ENCODE measurements at places on chromosomes 7 and 10. TPM values are rescaled to one million over a fixed set of nuclear protein-coding genes. Genes with fewer than 3 reads are reported as not detected.

DNA sequence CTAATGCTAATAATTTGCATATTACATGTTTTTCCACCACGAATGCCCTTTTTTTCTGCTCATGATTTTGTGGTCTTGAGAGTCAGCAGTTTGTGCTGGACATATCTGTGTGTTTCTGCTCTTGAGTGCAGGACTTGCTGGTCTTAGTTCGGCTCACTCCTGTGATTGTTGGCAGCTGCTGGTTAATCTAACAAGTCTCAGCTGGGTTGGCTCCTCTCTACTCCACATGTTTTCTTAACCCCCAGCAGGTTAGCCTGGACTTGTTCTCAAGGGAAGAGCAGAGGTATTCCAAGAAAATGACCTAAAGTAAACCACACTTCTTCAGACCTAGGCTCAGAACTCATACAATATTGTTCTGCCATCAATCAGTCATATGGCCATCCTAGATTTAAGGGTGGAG, 1238.9 kb downstream of the XPNPEP1 start:
- no peak for DNase-seq
- no peak overlapping the region for H3K4me3 ChIP-seq
- H3K27ac ChIP-seq = no peak overlapping the region
- no peaks in the 10 kb centered on the region for H3K27me3 ChIP-seq
- H3K4me1 ChIP-seq = no peaks in the 10 kb centered on the region

- H3K4me3 ChIP-seq = no peak within 1 kb of the TSS
- no peaks in the 10 kb centered on the region for H3K27me3 ChIP-seq
- H3K27ac ChIP-seq = no peak within 1 kb of the TSS
Observed at GRCh38 chr7:76509931-76510877, at the start of gene UPK3B. UPK3B (plus strand) TSS chr7:76510552; CDS start chr7:76510653, 101 bp downstream.

DNA sequence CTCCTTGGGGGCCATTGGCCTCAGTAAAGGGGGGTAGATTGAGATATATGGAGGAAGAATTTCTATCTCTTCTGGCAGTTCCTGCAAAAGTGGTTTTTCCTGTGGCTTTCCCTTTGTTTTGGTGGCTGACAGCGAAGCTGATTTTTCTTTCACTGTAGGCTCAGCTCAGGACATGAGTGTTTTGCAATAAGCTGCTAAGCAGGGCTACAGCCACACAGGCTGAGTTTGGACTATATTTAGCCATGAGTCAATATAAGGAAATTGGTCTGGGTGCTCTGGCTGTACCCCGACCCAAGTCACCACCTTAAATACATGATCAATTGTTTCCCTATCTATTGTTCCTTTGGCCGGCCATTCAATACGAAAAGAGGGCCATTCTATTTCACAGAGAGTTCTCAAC, 212.7 kb upstream of the KCND2 start:
- H3K4me1 ChIP-seq = no peaks in the 10 kb centered on the region
- DNase-seq = no peak
- H3K4me3 ChIP-seq = no peak overlapping the region

- H3K4me1 ChIP-seq = peaks cover 14% of the 10 kb centered on the region
- no peak for DNase-seq
- H3K4me3 ChIP-seq = no peak overlapping the region
- no peak overlapping the region for H3K27ac ChIP-seq
- peaks cover 21% of the 10 kb centered on the region for H3K36me3 ChIP-seq
- H3K27me3 ChIP-seq = no peaks in the 10 kb centered on the region
Observed at GRCh38 chr7:130139193-130139960, 65.8 kb downstream of the TMEM209 start.

GRCh38 chr7:24821045-24821753, 63.9 kb upstream of the GSDME start:
- peak; percentile 77 for DNase-seq
- H3K27me3 ChIP-seq = no peaks in the 10 kb centered on the region
- H3K27ac ChIP-seq = peak overlapping the region; percentile 51
- peaks cover 11% of the 10 kb centered on the region for H3K4me1 ChIP-seq

- H3K36me3 ChIP-seq = no peaks in the 10 kb centered on the region
- H3K4me3 ChIP-seq = no peak overlapping the region
- no peak overlapping the region for H3K27ac ChIP-seq
- no peak for DNase-seq
- no peaks in the 10 kb centered on the region for H3K4me1 ChIP-seq
Observed at GRCh38 chr10:53952698-53953630, 848.1 kb downstream of the PCDH15 start.

DNA sequence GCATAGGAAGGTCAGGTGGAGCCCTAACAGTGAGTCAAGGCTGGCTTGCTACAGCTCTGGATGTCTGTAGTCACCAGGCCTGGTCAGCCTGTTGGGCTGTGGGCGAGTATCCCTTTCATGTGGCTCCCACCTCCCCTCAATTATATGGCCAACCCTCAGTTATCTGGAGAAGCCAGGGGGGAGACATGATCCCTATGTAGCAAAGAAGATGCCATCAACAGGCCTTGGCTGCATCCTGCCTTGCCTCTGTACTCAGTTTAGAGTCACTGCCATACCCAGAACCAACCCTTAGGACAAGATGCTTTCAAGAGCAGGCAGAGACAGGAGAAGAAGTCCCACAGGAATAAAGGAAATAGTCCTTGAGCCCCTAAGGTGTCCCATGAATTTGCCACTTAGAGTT, 763.9 kb downstream of the GRID1 start:
- no peak overlapping the region for H3K4me3 ChIP-seq
- DNase-seq = no peak
- no peaks in the 10 kb centered on the region for H3K36me3 ChIP-seq
- H3K4me1 ChIP-seq = no peaks in the 10 kb centered on the region

The NRCAM gene
- total RNA-seq = 1.3 TPM

DNA sequence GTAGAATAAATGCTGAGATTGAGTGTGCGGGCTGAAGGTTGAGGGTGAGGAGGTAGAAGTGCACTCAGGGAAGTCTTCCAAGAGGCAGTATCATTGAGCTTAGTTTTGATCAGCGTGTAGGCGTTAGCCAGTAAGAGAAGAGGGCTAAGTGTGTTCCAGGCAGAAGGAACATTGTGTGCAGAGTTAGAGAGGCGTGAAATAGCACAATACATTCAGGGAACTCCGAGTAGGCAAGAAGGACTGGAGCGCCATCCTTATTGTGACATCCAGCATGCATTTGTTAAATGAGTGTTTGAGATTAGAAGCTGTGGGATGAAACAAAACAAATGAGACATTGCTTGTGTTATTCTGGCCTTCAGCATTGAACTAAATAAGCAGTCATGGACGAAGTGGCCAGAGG, 140.9 kb upstream of the MKLN1 start:
- H3K27me3 ChIP-seq = no peaks in the 10 kb centered on the region
- no peak overlapping the region for H3K27ac ChIP-seq
- no peak for DNase-seq
- no peaks in the 10 kb centered on the region for H3K4me1 ChIP-seq
